Cortex of kidney (tissue), 1 donor: ENCODE measurements at places on chromosomes 2 and 18.

GRCh38 chr18:22900558-22901238, 32.4 kb upstream of the RBBP8 start:
- no peak for DNase-seq

GRCh38 chr2:95042472-95043271, 17.2 kb downstream of the MAL start:
- DNase-seq = no peak

DNA sequence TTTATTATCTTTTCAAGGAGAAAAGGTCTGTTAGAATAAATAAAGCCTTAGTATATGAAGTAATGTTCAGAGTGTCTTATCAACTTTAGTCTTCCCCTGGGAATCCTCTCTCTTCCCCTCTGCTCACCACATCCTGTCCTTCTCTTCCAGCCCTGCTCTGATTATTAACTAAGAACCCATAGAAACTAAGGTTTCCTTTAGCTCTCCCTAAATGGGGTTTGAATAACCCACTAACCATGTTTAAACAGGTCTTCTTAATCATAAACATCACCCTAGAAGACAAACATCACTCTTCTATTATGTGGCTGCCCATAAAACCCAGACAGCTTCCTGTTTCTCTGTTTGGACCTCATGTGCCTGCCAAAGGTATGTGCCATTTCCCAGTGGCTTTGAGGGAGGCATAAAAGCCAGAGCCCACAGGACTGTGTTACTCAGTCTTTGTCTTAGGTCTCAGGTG, 50.1 kb downstream of the SLC14A1 start:
- no peak for DNase-seq

DNA sequence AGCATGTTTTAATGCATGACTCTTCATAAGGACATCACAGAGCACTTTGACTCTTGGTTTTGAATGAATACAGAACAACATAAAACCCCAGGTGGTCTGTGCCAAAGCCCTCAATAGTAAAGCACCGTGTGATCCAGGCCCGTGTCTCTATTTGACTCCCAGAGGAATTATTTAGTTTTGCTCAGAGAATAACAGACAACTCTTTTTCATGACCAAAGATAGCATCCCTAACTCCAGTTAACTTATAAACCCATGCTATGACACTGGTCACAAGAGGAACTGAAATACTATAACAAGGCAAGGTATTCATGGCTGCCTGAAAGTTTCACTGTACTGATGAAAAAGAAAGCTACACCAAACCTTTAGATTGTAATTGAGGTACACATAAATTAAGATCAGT, 128.4 kb downstream of the IKZF2 start:
- no peak for DNase-seq

DNA sequence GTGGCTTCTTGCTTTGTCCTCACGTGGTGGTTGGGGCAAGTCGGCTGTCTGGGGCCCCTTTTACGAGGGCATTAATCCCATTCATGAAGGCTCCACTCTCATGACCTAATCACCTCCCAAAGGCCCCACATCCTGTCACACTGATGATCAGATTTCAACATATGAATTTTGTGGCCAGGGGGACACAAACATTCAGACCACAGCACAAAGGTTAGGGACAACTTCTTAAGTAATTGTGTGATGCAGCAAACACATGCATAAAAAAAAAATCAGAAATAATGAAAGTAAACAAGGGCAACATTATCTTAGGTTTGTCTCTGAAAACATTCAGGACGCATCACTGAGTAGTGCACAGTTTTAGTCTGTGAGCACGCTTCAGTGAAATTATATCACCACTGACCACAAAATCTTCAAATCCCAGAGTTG, 54.2 kb upstream of the FRZB start:
- no peak for DNase-seq

- no peak for DNase-seq
Measured at GRCh38 chr2:155846259-155846658, 486.3 kb downstream of the NR4A2 start.

DNA sequence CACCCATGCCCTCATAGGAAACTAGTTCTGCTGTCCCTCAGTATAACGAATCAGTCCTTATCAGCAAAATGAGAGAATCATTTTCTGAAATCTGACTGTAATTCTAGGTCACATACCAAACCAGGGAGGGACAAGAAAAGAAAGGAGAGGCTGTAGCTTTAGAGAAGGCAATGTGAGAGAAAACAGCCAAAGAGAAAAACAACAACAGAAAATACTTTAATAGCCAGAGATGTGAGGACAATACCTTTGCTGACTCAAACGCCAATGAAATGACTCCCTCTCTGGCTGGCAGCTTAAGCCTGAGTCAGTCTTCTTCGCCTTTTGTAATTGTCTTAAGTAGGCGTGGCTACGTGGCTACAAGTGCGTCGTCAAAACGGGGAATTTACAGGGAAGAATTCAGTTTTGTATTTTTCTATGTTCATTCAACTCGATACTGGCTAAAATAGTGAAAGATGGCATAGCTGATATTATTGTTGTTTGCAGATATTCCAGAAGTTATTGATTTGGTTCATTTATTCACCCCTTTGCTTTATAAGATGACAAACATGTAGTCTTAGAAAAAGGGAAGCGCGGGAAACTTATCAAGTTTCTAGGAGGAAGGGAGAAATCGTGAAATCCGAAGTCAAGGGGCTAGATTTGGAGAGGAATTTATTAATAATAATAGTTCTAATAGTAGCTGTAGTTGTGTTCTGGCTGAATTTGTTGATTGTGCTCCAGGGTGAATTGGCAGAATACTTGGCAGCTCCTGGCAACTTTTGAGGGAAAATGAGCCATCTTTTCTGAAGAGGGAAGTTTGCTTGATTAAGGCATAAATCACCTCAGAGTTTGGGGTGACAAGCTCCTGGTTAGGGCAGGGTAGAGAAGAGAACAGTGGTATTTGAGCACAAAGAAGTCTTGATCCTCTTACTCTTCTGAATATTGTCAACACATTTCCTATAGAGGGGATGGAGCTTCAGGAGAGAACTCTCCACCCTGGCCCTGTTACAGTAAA, at the start of gene IL1A:
Gene IL1A (minus strand): TSS at position 295 of the 991 bp plus-strand sequence. CDS start 723 bp downstream, outside the sequence.
- DNase-seq = no peak

- DNase-seq = no peak
Measured at GRCh38 chr2:124482551-124482950, 457.5 kb downstream of the CNTNAP5 start.

- DNase-seq = no peak
Measured at GRCh38 chr2:1676913-1677820, 67.1 kb downstream of the PXDN start.

- DNase-seq = no peak
Measured at GRCh38 chr2:85540133-85540648, 1.2 kb downstream of the MAT2A start.

- DNase-seq = no peak
Measured at GRCh38 chr2:190927301-190927700, 46.7 kb downstream of the GLS start.

DNA sequence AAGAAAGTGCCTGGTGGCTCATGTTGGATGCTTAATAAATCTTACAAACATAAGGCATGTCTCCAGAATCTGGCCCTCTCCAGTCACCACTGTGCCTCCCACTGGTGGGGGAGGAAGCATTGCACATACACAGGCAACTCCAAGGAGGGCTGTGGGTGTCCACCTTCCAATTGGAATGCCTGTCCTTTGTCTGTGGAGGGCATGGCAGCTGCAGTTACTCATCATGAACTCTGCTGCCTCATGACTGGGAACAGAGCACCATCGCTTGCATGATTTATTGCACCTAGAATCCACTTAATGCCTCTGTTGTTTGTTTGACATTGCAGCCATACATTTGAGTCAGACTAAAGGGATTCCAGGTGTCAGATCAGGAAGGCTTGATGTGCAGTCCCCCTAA, 278.9 kb downstream of the PRKCE start:
- DNase-seq = no peak

- DNase-seq = no peak
Measured at GRCh38 chr2:139645617-139646016, 865.4 kb upstream of the NXPH2 start.

DNA sequence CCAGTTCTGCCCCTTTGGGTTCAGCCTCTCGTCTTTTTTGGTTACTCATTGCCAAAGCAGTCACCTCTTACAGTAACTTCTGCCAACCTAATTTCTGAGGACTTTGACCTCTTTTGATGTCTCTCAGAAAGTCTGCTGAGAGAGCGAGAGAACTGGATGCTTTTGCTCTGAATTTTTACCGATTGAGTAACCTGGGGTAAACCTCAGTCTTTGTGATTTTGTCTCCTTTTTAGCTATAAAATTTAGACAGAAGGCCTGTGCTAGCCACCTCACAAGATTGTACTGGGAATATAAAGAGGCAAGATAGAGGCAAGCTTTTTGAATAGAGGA, 34.8 kb upstream of the IL1R1 start:
- DNase-seq = no peak

DNA sequence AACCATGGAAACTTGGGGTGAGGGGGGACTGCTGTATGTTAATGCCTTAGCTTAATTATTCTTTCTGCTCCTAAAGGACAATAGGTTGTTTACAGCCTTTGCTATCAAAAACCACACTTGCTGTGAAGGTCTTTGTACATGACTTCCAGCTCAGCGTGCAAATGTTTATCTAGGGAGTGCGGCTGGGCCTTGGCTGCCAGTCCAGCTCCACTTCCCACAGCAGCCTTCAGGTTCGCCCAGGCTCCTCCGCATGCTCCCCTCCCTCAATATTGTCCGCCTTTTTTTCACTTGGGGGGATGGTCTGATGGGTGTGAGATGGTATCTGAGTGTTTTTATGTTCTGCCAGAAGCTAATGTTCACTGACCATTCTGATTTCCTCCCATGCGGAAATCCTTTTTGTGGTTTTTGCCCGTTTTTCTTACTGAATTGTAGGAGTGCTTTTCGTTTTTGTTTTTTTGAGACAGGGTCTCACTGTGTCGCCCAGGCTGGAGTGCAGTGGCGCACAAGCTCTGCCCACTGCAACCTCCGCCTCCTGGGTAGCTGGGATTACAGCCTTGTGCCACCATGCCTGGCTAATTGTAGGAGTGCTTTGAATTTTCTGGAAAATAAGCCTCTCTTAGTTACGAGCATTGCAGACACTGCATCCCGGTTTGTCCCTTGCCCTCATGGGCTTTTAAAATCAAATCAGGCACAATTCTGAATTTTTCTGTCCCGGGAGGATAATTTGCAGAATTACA, 28.8 kb downstream of the SH3BP4 start:
- DNase-seq = no peak

DNA sequence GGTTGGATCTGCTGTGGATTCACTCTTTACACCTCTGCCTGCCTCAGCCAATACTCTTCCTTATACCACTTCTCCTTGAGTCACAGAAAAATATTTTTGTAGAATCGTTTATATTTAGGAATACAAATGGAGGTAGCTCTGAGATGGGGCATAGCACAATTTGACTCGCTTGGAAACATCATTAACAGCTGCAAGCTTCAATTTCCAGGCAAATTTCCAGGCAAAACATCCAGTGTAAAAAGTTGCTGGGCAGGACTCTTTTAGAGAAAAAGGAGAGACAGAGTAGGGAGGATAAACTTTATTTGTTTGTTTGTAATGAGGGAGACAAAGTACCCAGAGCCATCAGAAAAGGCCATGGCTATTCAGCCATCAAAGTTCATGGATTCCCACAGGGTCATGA, 74.4 kb upstream of the SOX11 start:
- no peak for DNase-seq

DNA sequence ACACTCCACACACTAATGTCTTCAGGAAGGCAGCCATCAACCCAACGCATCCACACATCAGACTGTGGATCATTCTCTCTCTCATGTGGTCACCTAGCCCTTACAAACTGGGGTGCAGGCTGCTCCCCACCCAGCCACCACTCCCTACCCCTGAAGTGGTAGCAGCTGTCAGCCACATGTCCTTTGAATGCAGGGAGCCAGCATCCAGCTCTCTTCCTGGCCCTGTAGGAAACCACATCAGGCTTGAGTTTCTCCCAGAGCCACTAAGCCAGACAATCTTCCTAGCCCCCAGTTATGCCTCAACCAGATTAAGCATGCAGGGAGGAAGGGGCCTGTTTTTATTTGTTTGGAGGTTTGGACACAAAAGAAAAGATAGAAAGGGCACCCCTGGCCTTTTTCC, 52.8 kb upstream of the SPP2 start:
- DNase-seq = no peak

DNA sequence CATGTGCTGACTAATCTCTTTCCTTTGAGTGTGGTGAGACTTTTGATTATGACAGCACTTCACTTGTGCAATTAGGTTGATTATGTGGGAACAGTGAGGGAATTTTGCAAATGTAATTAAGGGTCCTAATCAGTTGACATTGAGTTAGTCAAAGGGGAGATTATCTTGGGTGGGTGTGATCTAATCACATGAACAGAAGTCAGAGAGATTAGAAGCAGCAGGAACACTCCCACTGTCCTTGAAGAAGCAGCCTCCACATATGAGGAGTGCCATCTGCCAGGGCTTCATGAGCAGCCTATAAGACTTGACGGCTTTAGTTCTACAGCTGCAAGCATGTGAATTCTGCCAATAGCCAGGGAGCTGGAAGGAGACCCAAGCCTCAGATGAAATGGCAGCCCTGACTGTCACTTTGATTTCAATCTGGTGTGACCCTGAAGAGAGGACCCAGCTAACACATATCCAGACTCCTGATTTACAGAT, 89.4 kb upstream of the APCDD1 start:
- no peak for DNase-seq

DNA sequence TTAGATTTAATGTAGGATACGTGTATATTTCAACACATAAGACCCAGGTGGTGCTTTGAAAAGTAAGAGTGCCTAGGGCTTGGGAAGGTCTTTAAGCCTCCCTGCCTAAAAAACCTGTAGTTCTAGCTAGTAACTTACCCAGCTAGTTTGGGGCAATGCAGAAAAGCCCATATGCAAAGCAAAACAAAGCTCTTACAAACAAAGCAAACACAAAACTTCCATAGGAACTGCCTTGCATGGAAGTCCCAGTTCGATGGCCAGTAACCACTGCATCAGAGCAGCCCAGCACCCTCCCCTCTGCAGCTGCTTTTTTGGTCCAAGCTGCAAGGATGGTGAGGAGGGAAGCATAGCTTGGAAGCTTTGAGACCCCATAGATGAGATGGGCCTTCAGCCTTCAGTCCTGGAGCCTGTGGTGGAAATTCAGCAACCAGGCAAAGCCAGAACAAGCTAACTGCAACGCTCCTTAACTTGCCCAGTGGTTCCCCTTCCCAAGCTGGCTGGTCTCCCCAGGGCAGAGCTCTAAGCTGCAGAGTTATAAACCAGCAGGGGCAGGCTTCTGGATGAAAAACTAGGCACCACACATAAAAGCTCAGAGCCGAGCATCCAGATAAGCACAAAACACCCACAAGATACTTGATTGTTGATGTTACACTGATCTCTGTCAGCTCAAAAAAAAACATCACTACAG, 16.2 kb downstream of the C2orf76 start:
- DNase-seq = no peak

GRCh38 chr2:77604953-77605929, 83.1 kb upstream of the LRRTM4 start:
- no peak for DNase-seq

- no peak for DNase-seq
Measured at GRCh38 chr2:89833116-89833779, 1141.8 kb downstream of the RPIA start.

DNA sequence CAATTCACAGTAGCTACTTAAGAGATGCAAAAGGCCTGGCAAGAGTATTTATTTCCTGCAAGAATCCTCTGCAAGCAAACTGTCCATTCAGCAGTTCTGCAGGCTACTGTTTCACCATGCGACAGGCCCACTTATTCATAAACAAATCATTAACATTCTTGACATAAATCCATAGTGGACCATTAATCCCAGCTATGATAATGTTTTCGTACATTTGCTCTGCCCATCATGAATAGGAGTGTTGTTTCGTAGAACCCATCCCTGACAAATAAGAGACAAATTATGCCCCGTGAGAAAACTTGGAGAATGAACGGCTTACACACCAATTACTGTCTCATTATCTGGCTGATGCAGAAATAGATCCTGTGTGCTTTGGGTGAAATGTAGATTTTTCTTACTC, 65.4 kb downstream of the PID1 start:
- DNase-seq = no peak

- DNase-seq = no peak
Measured at GRCh38 chr18:25066516-25066915, 285.4 kb downstream of the ZNF521 start.
